ENCODE measurements at places on chromosomes 12 and 14.

DNA sequence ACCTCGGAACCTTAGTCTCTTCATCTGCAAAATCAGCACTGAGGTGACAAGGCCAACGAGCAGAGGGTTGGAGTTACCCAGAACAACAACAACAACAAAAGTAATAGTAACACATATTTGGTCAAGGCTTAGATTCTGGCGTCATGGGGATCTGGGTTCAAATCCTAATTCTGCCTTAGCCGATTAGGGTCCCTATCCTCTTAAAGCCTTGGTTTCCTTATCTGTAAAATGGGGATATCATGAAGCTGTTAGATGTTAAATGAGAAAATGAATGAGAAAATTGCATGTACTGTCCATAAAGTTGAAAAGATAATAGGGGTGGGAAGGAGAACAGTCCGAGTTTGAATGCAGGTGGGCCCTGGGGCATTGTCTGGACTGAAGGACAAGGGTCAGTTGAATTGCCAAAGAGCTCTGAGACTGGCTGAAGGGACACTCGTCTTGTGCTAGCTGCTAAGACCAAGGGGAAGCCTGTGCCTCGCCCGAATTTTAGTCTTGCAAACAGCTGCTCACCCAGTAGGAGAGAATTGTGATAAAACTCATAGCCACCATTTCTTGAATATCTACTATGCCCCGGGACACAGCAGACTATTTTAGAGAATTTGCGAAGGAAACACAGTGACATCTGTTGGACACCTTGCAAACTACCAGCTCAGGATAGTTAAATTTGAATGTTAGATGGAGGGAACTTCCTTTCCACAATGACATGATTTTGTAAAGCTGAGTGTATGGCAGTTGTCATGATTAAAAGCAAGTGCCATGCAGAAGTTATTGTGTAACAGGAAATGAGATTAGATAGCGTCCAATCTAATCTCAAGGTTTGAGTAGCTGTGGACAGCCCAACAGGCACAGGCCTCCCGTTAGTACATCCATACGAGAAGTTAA is 6.8 kb upstream of the HNF1A start:
- DNase-seq: peak; percentile 11

GRCh38 chr12:94504386-94504785 is 44.7 kb upstream of the CEP83 start:
- no peak for DNase-seq

DNA sequence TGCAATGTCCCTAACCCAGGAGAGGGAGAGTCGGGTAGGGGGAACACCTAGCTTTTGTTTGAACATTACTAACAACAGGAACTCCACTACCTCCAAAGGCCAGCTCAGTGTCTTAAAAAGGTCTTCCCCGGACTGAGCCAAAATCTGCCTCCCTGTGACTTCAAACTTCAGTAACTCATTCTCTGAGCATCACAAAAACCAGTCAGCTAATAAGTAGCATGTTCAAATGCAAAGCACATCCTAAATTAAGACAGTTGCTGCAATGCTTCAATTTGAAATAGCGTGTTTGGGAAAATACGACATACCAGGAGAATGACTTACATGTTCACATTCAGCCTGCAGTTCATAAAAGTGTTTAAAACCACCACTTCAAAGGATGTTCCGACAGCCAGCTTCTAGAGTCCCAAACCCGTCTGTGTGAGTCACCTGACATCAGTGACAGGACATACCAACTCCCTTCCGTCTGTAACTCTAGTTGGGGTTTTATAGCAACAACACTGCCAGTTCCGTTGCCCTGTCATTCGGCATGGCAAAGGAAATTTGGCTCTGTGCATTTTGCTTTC is 13.0 kb downstream of the ZFP36L1 start:
- no peak for DNase-seq

DNA sequence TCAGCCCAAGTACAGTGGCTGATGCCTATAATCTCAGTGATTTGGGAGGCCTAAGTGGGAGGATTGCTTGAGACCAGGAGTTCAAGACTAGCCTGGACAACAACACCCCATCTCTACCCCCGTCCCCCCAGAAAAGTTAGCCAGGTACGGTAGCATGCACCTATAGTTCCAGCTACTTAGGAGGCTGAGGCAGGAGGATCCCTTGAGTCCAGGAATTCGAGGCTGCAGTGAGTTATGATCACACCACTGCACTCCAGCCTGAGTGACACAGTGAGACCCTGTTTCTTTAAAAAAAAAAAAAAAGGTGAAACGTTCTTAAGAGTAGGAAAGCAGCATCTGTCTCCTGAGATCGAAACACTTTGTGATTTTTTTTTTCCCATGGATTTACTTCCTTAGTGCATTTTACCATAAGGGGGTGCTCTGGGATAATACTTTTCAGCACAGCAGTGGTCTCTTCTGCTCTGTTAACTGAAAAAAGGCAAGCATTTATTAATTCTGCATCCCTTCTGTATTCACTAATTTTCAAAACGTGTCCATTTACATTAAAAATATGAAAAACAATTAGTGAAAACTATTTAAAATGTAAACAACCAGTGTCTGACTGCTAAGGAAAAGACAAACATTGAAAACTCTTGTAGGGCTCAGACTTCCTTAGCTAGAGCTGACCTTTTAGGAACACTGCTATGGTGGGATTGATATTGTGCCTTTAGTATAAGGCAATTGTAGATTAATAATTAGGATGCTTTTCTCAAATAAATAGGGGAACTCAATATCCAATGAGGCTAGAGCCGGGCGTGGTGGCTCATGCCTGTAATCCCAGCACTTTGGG is 31.2 kb upstream of the USP44 start:
- DNase-seq: no peak

DNA sequence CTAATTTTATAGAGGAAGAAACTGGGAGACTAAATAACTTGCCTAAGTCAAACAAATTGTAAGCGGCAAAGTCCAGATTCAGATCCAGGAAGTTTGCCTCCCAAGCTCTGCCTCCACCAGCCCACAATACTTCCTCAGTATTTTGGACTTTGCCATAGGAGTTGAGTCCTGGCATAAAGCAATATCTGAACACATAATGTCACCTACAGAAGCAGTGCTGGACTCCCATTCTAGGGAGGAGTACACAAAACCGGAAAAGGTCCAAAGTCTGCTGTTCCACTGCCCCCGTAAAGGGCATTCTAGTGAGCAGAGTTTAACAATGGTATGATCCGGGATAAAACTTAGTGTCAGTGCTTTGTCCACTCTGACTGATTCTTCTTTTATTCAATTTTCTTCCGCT is 340.5 kb downstream of the FUT8 start:
- no peak for DNase-seq

GRCh38 chr14:103057028-103057371 is 349 bp downstream of the CDC42BPB start:
- DNase-seq: no peak

All from activated naive CD8-positive, alpha-beta T cell treated with anti-CD3 and anti-CD28 coated beads, Interleukin-2, amount 50 U/mL, for 24 hours (primary cell).